ENCODE measurements at places on chromosomes 2 and 18. TPM values are rescaled to one million over a fixed set of nuclear protein-coding genes. Genes with fewer than 3 reads are reported as not detected.
A peak's percentile ranks its signal among the peaks of the same experiment; 100 is the strongest.

The DSEL gene
- total RNA-seq = 0.07 TPM

The GPATCH11 gene
- total RNA-seq = 9.9 TPM

The FRZB gene
- not detected for total RNA-seq

The PDE6D gene
- total RNA-seq = 8.1 TPM

The OSR1 gene
- total RNA-seq = not detected

The CREG2 gene
- not detected for total RNA-seq

DNA sequence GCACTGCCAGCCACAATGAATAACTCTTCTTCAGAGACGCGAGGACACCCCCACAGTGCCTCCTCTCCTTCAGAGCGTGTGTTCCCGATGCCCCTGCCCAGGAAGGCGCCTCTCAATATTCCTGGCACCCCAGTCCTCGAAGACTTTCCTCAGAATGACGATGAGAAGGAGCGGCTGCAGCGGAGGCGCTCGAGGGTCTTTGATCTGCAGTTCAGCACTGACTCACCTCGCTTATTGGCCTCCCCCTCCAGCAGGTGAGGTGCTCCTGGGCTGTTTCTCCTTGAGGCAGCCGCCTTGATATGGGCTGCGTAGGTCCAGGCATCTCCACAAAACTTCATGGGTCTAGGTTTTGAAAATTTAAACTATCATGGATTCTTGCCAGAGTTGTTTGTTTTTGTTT, 6.1 kb downstream of the NCAPH start:
- peaks cover 75% of the 10 kb centered on the region for H3K36me3 ChIP-seq
- peaks cover 31% of the 10 kb centered on the region for H3K4me1 ChIP-seq
- DNase-seq = no peak
- H3K4me3 ChIP-seq = no peak overlapping the region
- H3K27ac ChIP-seq = no peak overlapping the region

- no peaks in the 10 kb centered on the region for H3K36me3 ChIP-seq
- H3K4me1 ChIP-seq = no peaks in the 10 kb centered on the region
- H3K27me3 ChIP-seq = no peaks in the 10 kb centered on the region
- DNase-seq = peak; percentile 14
- no peak overlapping the region for H3K27ac ChIP-seq
These were observed 85.8 kb upstream of the FAM237A start for GRCh38 chr2:206556357-206556949.

DNA sequence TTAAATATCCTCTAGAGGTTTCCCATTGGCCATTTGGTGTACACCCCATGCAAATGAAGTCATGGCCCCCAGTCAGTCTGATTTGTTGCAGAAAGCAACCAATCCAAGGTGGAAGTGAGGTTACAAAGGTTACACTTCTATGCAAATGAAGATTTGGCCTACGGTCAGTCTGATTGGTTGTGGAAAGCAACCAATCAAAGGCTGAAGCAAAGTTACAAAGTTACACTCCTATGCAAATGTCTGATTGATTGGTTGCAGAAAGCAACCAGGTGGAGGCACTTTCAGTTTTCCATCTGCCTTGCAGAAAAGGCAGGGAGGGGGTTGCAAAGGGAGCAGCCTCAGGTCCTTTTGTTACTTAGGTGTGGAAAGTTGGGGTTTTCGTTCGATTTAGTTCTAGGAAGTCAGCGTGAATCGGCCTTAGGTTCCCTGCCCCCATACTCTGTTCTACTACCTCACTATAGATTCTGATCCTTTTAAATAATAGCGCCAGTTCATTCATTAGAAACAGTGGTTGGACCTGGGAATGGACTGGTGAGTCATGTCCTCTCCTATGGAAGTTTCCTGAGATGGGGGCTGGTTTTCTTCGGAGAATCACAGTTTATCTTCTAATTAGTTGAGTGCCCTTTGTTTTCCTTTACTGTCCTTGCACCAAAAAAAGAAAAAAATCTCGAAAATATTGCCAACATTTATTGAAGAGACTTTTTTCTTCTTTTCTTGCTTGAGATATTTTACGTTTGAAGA, 279.5 kb downstream of the AGAP1 start:
- H3K27ac ChIP-seq = no peak overlapping the region
- H3K27me3 ChIP-seq = no peaks in the 10 kb centered on the region
- no peak overlapping the region for H3K4me3 ChIP-seq
- H3K36me3 ChIP-seq = no peaks in the 10 kb centered on the region
- H3K4me1 ChIP-seq = peaks cover 4% of the 10 kb centered on the region
- DNase-seq = peak; percentile 2

DNA sequence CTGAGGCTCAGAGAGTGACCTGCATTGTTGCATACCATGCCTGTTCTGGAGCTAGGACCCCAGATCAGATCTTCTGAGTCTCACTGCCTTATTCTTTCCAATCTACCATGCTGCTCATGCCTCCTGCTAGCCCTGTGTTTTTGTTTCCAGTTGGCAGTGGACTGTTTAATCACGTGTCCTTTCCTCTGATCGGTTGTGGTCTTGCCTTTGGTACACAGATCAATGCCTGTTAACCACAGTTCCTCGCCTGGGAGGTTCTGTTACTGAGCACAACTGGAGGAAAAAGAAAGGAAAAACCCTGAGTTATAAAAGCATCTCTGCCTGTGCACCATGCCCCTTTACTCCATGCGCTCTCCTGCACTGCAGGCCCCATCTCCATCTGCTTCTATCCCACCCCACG, 329.1 kb downstream of the SETBP1 start:
- H3K27me3 ChIP-seq = no peaks in the 10 kb centered on the region
- H3K36me3 ChIP-seq = no peaks in the 10 kb centered on the region
- H3K4me3 ChIP-seq = no peak overlapping the region
- DNase-seq = no peak

DNA sequence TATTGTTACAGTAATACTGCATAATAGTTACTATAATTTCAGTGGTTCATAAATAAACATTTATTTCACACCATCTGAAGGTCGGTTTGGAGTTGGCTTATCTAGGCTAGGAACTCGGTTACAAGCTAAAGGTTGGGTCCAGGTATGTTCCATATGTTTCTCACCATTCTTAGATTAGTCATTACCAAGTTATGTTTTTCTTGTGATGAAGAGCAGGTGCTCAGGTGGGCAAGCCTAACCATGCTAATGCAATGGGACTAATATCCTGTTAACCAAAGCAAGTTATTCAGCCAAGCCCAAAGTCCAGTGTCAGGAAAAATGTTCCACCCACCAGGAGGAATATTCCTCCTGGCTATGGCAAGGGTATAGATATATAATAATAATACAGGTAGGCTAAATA, 93.2 kb downstream of the CPO start:
- no peaks in the 10 kb centered on the region for H3K4me1 ChIP-seq
- H3K4me3 ChIP-seq = no peak overlapping the region
- DNase-seq = no peak
- no peaks in the 10 kb centered on the region for H3K27me3 ChIP-seq

DNA sequence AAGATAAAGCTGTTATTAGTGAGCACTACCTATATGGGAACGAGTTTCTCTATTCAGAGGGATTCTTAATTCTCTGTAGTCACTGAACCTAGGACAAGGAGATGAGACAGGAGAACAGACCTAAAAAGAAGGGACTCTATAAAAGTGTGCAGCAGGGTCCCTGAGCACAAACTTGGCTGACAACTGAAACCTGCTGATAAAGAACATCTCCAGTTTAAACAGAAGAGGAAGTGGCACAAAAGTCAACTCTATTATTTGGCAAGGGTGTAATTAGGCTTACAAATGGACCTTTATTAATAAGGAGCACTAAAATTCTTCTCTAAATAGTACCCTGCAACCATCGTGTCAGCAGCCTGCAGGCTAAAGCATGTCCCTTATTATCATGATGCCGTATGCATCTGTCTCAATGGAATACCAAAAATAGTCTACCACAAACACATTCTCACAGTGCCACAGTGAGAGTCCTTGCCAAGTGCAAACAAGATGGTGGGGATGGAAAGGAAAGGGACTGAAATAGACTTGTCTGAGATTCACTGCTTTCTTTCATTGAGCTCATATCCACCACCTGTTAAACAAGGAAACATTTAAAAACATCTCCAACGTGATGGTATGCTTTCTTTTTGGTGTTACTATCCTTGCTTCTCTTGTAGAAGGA, 260.2 kb downstream of the INSIG2 start:
- no peaks in the 10 kb centered on the region for H3K27me3 ChIP-seq
- no peaks in the 10 kb centered on the region for H3K36me3 ChIP-seq
- H3K4me1 ChIP-seq = no peaks in the 10 kb centered on the region
- H3K4me3 ChIP-seq = no peak overlapping the region

GRCh38 chr2:239520811-239521517, 120.1 kb upstream of the HDAC4 start:
- H3K4me3 ChIP-seq = no peak overlapping the region
- DNase-seq = no peak
- no peak overlapping the region for H3K27ac ChIP-seq
- H3K36me3 ChIP-seq = no peaks in the 10 kb centered on the region
- H3K4me1 ChIP-seq = no peaks in the 10 kb centered on the region

GRCh38 chr2:28408764-28409599, 16.3 kb downstream of the FOSL2 start:
- H3K4me1 ChIP-seq = no peaks in the 10 kb centered on the region
- DNase-seq = no peak
- no peaks in the 10 kb centered on the region for H3K36me3 ChIP-seq
- H3K27me3 ChIP-seq = peaks cover 11% of the 10 kb centered on the region
- no peak overlapping the region for H3K27ac ChIP-seq
- no peak overlapping the region for H3K4me3 ChIP-seq

DNA sequence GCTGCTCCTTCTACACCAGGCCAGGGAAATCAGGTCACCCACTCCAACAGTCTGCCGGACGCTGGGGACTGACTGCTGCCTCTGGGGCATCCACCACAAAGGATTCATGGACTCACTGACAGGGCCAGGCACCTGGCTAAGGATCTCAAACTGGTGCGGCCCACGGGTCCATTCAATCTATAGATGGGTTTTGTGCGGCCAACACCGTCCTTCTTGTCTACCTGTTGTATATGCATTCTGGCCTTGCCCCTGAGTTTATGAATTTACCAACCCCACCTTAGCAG, 10.9 kb upstream of the SLC20A1 start:
- H3K4me1 ChIP-seq = peaks cover 12% of the 10 kb centered on the region
- H3K4me3 ChIP-seq = no peak overlapping the region
- DNase-seq = no peak

DNA sequence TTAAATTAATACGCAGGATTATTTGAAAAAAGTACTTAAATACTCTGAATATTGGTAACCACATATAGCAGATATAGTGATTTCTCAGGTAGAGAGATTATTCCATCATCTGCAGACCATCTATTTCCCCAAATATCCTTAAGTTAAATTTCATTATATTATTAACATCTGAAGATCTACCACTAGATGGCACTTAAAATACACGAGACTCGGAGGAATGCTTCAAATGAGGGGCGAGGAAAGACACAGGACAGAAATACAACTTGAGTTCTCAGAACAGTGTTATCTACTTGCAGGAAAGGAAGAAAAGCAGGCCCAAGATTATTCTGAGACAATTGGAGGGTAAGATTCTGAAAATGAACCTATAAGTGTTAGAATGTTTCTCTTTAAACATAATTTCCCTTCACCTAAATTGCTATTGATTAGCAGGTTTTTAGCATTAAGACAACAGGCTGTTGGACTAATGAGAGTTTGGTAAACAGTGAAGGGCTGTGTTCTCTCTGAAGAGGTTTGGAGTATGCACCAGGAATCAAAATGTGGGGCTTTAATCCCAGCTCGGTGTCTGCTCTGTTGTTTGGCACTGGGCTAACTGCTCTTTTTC, 76.9 kb upstream of the GCFC2 start:
- no peaks in the 10 kb centered on the region for H3K36me3 ChIP-seq
- no peak overlapping the region for H3K4me3 ChIP-seq
- no peaks in the 10 kb centered on the region for H3K4me1 ChIP-seq
